H7 (cell line): ENCODE measurements at places on chromosomes 5 and 9.

DNA sequence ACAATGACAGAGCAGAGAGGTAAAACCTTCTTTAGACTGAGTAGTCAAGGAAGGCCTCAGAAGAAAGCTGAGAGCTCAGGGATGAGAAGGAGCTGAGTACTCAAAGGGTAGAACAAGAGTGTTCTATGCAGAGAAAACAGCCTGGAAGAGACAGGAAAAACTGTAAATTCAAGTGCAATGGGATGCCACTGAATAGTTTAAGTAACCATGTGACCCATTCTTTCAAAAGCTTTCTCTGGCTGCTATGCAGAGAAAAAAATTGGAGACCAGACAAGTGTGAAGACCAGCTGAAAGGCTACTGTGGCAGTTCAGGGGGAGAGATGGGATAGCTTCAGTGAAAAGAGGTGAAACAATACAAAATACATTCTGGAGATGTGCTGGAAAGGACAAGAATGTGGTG, 61.3 kb upstream of the RNF38 start:
- no peak for DNase-seq

GRCh38 chr5:60334281-60334713, 365.7 kb downstream of the DEPDC1B start:
- DNase-seq, result no peak

GRCh38 chr5:55600497-55601203, 65.9 kb upstream of the PLPP1 start:
- DNase-seq, result no peak

DNA sequence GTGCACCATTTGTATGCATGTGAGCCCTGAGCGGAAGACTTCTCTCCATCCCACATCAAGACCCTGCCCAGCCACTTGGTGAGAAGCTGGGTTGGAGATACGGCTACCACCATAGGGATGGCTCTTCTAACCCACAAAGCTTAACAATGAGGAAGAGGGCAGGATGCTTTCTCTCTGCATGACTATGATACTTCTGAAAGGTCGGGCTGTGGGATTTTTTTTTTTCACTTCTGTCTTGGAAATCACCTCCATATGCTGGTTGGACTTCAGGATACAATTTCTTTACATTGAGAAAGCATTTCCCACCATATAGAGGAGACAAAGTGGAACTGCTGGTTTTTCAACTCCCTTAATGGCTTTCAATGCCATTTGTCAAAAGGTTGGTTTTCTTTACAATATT, 30.5 kb downstream of the ZNF366 start:
- DNase-seq, result no peak

DNA sequence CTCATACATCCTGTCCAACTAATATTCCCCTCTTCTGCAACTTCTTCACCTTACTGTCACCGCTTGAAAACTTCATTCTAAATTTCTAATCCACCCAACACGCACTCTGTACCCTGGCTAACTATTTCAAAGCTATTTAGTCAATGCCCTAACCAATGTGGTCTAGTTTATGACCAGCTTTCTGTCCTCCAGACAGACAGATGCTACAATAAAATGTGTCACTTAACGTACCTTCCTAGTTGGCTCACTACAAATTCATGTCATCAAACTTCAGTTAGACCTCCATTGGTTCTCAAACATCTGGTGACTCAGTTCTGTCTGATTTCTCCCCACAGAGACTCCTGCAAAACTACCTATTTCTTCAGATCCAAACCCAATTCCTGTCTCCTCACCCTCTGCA, 57.7 kb downstream of the FAM13B start:
- no peak for DNase-seq

GRCh38 chr5:135895474-135896006, at the start of gene IL9:
IL9 (minus strand) TSS chr5:135895841; CDS start chr5:135895816, 25 bp downstream.
- no peak for DNase-seq

GRCh38 chr9:76926324-76926741, 20.4 kb upstream of the PRUNE2 start:
- no peak for DNase-seq

GRCh38 chr5:75509956-75510355, 1.5 kb downstream of the CERT1 start:
- DNase-seq, result no peak

GRCh38 chr5:65481171-65481581, 544 bp downstream of the ADAMTS6 start:
- DNase-seq, result no peak

- no peak for DNase-seq
These were observed 22.1 kb downstream of the PCDHGC5 start for GRCh38 chr5:141510850-141511601.
